ENCODE measurements at places on chromosomes 3 and 15. TPM values are rescaled to one million over a fixed set of nuclear protein-coding genes. Genes with fewer than 3 reads are reported as not detected.

DNA sequence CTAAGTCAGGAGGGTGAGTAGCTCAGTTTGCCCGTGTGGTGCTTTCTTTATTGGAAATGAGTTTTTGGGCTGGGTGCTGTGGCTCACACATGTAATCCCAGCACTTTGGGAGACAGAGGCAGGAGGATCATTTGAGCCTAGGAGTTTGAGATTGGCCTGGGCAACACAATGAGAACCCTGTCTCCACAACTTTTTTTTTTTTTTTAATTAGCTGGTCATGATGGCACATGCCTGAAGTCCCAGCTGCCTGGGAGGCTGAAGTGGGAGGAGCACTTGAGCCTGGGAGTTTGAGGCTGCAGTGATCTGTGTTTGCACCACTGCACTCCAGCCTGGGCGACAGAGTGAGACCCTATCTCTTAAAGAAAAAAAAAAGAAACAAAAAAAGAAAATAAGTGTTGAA lies 174.9 kb downstream of the NSMCE3 start:
- H3K4me3 ChIP-seq: no peak overlapping the region
- no peaks in the 10 kb centered on the region for H3K27me3 ChIP-seq
- H3K36me3 ChIP-seq: no peaks in the 10 kb centered on the region
- peak overlapping the region; percentile 31 for H3K27ac ChIP-seq
- peaks cover 8% of the 10 kb centered on the region for H3K4me1 ChIP-seq

DNA sequence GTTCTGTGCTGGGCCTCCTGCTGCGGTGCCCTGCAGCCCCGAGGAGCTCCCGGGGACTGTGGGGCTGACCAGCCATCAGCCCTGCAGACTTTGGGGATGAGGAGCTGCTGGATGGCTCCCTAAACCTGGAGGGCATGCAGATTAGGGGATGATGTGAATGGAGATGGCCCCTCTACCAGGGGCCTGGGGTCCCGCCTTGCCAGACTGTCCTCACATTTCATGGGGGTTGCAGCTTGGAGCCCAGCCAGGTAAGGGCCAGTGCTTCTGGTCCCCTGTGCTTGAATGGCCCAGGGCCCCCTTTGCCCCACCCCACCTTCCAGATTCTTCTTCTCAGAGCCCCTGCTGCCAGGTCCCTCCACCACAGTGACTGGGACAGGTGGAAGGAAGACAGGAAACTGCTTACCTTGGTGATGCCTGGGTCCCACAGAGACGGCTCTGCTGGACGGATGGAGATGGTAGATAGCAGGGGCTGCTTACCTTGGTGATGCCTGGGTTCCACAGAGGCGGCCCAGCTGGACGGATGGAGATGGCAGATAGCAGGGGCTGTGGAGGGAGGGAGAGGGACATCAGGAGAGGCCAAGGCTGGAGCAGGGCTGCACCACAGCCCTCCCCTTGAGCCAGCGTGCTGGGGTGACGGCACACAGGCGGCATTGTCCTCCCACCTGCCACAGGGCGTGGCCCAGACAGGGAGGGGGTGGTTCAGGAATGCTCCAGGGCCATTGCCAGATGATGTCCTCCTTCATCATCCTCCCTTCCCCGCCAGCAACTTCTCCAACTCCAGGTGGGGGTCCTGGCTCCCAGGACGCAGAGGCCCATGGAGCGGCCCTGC lies at the start of gene SPTBN5:
Gene SPTBN5 (minus strand): TSS at position 632 of the 829 bp plus-strand sequence. CDS start 556 bp downstream, at position 76.
- no peak for DNase-seq
- H3K27ac ChIP-seq: peak within 1 kb of the TSS; percentile 95
- H3K4me1 ChIP-seq: peaks cover 19% of the 10 kb centered on the region
- H3K27me3 ChIP-seq: no peaks in the 10 kb centered on the region

- no peak for DNase-seq
- peaks cover 2% of the 10 kb centered on the region for H3K4me1 ChIP-seq
- no peak overlapping the region for H3K4me3 ChIP-seq
- no peak overlapping the region for H3K27ac ChIP-seq
- H3K36me3 ChIP-seq: peaks cover 3% of the 10 kb centered on the region
These were observed 802.6 kb downstream of the FHIT start for GRCh38 chr3:60448696-60449095.

DNA sequence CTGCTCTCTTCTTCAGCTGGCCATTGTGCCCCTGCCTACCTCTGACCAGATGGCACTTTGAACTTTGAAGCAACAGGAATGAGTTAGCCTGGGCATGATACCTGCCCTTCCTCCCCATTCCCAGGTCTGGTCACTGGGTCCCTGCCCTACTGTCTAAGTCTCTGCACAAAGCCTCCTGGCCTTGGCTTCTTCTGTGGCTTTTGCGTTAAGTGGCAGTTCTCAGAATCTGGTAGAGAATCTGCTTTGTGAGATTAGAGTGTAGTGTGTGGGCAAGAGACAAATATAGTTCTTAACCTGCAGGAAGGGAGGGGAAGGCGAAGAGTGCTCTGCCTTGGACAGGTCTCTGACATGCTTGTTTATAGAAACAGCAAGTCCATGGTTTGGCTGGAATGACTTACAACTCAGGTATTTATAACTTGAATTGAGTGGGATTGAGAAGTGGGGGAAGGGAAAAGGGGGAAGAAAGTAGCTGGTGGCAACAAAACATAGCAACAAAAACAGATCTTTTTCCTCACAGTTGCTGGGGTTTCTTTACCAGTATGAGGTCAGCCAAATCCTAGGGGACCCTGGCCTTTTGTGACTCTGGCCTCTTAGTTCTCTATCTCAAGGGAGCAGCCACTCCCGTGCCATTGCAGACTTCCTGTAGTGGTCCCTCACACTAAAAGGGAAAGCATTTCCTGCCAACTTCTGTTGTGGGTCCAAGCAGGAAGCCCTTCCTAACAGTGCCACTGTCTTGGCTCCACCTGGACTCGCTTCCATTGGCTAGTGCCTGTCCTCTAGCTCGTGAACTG lies 16.7 kb downstream of the MAPKBP1 start:
- peaks cover 47% of the 10 kb centered on the region for H3K4me1 ChIP-seq
- H3K27me3 ChIP-seq: no peaks in the 10 kb centered on the region
- peak overlapping the region; percentile 81 for H3K4me3 ChIP-seq

DNA sequence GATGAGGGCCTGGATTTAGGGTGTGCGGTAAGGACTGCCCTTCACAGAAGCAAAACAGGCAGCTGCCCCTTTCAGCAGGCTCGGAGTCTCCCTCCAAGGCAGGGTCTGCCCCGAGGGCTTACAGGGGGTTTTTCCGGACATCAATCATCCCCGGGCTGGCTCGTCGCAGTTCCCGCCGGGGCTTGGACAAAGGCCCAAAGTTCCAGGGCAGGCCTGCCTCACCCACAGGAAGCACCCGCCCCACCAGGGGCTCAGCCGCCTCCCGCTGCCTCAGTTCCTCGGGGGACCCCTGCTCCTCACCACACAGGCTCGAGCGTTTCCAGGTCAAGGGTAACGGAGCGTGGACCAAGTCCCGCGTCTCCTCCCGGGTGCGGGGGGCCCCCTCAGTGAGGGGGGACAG lies 27.0 kb downstream of the KIF7 start:
- no peak overlapping the region for H3K27ac ChIP-seq
- H3K36me3 ChIP-seq: peaks cover 49% of the 10 kb centered on the region
- no peak for DNase-seq
- H3K4me3 ChIP-seq: no peak overlapping the region
- no peaks in the 10 kb centered on the region for H3K27me3 ChIP-seq
- no peaks in the 10 kb centered on the region for H3K4me1 ChIP-seq

DNA sequence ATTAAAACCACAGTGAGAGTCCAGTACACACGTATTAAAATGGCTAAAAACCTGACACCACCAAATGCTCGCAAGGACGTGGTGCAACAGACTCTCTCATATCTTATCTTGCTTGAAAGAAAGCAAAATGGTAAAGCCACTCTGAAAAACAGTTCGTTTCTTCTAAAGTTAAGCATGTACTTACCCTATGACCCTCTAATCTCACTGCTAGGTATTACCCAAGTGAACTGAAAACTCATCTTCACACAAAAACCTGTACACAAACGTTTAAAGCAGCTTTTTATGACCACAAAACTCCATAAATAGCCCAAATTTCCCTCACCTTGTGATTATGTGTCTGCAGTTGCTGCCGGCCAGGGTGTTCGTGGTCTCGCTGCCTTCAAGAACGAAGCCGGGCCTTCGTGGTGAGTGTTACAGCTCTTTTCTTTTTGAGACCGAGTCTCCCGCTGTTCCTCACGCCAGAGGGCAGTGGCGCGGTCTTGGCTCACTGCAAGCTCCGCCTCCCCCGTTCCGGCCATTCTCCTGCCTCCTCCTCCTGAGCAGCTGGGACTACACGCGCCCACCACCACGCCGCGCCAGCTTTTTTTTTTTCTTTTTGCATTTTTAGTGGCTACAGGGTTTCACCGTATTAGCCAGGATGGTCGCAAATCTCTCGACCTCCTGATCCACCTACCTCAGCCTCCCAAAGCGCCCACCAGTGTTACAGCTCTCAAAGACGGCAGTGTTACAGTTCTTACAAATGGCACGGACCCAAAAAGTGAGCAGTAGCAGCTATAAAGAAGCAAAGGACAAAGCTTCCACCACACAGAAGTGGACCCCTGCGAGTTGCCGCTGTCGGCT lies 165.4 kb downstream of the TJP1 start:
- H3K36me3 ChIP-seq: no peaks in the 10 kb centered on the region
- no peak for DNase-seq
- no peaks in the 10 kb centered on the region for H3K27me3 ChIP-seq
- H3K4me1 ChIP-seq: no peaks in the 10 kb centered on the region
- no peak overlapping the region for H3K4me3 ChIP-seq

DNA sequence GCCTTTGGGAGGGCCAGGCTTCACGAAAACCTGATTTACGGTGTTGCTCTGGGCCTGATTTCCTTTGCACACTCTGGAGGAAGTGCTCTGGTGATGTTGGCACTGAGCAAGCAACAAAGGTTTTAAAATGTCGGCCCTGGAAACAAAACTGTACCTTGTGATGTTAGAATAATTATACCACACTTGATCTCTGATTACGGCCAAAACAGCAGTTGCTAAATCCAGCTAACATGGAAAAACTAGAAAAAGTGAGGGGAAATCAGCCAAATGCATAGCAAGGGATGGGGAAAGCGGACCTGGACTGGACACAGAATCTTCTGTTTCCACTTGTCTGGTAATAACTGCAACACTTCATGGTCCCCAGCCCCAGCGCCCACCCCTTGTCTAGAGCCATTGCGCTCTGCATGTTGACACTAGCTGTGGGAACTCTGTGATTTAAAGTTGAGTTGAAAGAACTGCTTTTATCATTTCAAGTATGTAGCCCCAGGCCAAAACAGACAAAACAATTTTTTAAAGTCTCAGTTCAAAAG lies 120.1 kb downstream of the VGLL4 start:
- DNase-seq: no peak
- no peak overlapping the region for H3K4me3 ChIP-seq
- no peak overlapping the region for H3K27ac ChIP-seq
- H3K36me3 ChIP-seq: peaks cover 2% of the 10 kb centered on the region

DNA sequence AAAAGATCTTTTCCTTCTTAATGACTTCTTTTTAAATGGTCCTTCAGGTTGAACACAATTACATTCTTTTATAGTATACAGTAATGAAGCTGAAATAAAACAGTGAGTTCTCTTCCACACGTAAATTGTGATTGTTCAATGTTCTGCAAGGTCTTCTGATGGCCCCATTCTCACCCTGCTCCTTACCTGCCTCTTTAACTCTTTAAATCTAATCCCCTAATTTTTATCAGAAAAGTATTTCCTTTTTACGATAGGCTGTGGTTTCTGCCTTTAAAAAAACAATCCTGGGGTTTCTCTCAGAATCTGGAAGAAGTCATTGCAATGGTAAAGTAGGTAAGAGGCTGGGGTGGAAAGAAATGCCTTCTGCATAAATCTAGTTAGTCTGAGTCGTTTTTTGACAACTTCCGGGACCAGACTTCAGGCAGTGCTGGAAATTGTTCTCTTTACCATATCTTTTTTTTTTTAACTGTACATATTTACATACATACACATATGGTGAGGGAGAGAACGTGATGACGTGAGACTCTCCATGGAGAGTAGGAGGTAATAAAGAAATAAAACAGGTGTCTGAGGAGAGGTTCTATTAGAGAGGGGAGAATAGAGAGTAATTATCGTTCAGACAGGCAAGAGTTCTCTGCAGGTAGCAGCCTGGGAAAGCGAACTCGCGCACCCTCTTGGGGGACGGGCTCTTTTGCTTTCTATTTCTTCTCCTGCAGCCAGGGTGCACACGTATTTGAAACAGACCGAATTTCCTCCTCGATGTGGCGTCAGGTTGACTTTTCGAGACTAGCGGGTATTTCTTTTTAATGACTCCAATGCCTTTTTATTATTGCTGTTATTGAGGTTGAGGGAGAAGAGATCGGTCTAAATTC lies at the start of gene SIDT1:
Gene SIDT1 (plus strand): TSS at position 730 of the 872 bp plus-strand sequence. CDS start 467 bp downstream, outside the sequence.
- H3K4me3 ChIP-seq: peak within 1 kb of the TSS; percentile 88
- H3K27ac ChIP-seq: peak within 1 kb of the TSS; percentile 97
- peaks cover 3% of the 10 kb centered on the region for H3K27me3 ChIP-seq
- DNase-seq: peak; percentile 68

GRCh38 chr3:33799202-33799551 lies 747 bp downstream of the PDCD6IP start:
- peaks cover 35% of the 10 kb centered on the region for H3K4me1 ChIP-seq
- no peak for DNase-seq
- peaks cover 22% of the 10 kb centered on the region for H3K36me3 ChIP-seq
- H3K4me3 ChIP-seq: peak overlapping the region; percentile 93

DNA sequence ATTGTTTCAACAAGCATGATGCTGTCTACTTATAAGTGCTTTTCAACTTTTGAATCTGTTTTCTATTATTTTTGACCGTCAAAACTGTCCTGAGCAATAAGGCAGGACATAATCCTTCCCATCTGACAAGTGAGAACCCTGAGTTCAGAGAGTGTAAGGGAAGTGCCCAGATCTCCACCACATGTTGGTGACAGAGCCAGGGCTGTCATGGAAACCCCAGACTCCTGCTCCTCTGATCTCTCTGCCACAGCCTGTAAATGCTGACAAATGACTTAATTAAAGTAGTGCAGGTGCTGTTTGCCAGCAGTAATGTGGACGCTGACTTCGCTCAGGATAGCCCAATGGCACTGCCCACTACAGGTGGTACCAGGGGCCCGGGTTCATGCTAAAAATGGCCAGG lies 40.3 kb downstream of the SPSB4 start:
- H3K27me3 ChIP-seq: no peaks in the 10 kb centered on the region
- H3K4me3 ChIP-seq: no peak overlapping the region
- no peaks in the 10 kb centered on the region for H3K4me1 ChIP-seq
- H3K36me3 ChIP-seq: no peaks in the 10 kb centered on the region

Gene KCNMB2
- not detected for total RNA-seq

Gene UBA3
- total RNA-seq: 91.2 TPM

Gene BHLHE40
- total RNA-seq: 225 TPM

Gene HDC
- total RNA-seq: 0.22 TPM

Gene IL16
- 284 TPM for total RNA-seq

Gene TRAK1
- 33.9 TPM for total RNA-seq

Gene TMED3
- 34.2 TPM for total RNA-seq

Gene CPN2
- not detected for total RNA-seq

Gene MESP2
- total RNA-seq: not detected

Gene ANKRD63
- total RNA-seq: 0.26 TPM

Gene COL7A1
- 1.0 TPM for total RNA-seq
